ENCODE measurements at places on chromosomes 3 and 15.

- DNase-seq = no peak
Observed at GRCh38 chr15:70856884-70857561, 3.1 kb upstream of the LARP6 start.

- no peak for DNase-seq
Observed at GRCh38 chr3:66555214-66555844, 54.5 kb upstream of the LRIG1 start.

DNA sequence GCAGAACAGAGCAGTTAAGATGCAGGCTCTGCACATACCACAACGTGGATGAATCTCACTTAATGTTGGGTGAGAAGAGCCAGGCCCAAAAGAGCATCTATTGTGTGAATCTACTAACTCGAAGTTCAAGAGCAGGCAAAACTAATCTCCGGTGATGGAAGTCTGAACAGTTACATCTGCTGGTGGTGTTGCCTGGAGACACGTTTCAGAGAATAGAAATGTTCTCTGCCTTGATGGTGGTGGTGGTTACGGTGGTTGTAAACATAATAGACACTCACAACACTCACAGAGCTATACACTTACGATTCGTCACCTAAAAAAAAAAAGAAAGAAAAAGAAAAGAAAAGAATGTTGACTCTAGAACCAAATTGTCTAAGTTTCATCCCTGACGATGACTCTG lies 86.8 kb downstream of the LIPC start:
- no peak for DNase-seq

GRCh38 chr3:133874761-133875438 lies 20.8 kb downstream of the RAB6B start:
- DNase-seq = no peak

DNA sequence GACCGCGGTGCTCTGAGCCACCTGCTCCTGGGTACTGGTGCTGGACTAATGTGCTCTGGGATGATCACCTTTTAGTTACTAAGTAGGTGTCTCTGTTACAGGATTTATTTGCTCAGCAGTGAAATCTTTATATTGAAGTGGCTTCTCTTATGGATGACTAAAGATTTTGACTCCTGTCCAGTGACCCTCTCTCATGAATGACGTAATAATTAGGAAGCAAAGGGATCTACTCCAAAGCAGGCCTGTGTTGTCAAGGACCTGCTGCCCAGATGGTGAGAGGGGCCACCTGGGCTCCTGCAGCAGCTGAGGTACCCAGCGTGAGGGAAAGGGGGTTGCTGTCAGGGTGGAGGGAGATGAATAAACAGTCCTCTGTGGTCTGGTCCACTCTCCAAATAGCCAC lies 263.6 kb downstream of the GABRG3 start:
- no peak for DNase-seq

DNA sequence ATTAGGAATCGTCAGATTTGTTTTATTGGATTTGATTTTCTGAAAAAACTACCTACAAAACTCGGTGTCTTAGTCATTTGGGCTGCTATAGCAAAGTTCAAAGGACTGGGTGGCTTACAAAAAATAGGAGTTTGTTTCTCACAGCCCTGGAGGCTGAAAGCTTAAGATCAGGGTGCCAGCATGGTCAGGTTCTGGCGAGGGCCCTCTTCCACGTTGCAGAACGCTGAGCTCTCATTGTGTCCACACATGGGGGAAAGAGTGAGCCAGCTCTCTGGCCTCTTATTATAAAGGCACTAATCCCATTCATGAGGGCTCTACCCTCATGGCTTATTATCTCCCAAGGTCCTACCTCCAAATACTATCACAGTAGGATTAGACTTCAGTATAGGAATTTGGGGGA lies 40.6 kb upstream of the MRPS22 start:
- DNase-seq = no peak

DNA sequence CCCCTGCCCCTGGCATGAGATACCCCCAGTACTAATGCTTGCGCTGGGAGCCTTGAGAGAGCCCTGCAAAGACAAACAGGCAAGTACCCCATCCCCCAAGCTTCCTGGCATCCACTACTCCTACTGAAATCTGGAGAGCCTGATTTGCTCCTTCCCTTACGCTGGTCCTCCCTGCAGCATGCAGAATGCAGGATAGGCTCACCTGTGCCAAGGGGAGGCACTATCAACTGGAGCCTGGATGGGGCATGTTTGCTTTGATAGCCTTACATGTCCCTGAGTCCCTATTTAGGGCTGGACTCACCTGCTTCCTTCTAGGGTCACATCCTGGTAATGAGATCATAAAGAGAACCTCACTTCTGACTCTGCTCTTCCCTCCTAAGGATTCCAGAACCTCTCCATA lies 42.9 kb downstream of the RAB11A start:
- no peak for DNase-seq

DNA sequence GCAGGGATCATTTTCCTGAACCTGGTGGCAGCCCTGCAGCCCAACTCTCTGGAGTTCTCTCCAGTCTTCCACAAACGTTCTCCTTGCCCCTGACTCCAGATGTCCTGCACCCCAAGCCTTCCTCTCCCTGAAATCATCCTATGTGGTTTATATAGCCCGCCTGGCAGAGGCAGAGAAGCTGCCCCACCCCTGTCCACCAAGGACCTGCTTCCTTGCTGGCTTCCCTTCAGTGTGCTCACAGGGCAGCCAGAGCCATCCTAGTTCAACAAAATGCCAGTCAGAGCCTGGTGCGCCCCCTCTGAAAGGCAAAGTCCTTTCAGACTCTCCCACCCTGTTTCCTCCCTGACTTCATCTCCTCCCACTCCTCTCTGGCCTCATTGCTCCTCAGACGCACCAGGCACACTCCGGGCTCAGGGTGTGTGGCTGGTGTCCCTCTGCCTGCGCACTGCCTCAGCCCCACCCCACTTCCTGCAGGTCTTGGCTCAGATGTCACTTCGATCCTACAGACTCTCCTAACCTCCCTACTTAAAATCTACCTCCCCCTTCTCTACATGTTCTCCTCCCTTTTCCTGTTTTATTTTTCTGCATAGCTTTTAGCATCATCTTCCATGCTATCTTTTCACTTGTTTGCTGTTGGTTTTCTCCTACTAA lies 5.9 kb downstream of the KBTBD13 start:
- DNase-seq = no peak

DNA sequence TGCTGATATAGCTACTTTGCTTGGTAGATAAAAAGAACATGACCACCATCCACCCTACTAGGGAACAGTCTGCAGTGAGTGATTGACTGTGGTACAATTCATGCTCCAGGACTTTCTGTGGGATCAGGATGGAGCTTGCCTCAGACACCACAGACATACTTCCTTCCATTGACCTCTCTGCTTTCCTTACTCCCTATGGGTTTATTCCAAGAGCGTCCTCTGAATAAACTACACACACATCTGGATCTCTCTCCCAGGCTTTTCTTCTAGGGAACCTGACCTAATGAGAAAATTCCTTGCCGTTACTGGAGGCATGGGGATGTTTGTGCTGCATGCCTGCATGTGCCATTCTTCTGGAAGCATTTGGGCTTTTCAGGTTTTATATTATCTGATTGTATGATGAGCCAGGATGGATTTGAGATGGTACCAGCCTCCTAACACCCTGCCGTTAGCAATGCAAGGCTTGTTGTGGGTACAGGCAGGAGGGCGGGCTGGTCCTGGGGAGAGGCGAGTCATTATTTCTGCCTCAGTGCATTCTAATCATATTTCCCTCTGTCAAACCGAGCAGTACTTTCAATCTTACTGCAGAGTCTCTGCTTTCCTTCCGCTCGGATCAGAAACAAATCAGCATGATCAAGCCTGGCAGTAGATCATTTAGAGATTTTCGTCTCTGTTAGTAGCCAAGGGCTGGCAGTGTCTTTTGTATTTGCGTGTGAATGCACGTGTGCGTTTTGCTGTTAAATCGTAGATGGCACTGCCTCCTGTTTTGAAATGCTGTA lies 279.2 kb downstream of the PDCD6IP start:
- no peak for DNase-seq

DNA sequence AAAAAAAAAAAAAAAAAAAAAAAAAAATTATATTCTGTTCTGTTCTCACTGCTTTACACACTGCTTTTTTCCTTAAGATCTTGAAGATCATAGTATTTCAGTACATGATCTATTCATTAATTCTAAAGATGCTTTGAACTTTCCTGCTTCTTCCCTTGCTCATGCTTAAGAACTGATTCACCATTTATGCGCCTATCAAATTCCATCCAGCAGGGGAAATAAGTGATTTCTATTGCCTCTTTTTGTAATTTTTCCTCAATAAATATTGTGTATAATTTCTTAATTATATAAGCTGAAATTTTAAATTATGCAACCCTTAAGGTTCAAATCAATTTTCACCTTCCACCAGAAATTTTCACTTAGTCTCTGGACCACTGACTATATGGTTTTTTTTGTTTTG lies 10.6 kb downstream of the DENND6A start:
- DNase-seq = no peak
